ENCODE measurements at places on chromosomes 7 and 10. TPM values are rescaled to one million over a fixed set of nuclear protein-coding genes. Genes with fewer than 3 reads are reported as not detected.

DNA sequence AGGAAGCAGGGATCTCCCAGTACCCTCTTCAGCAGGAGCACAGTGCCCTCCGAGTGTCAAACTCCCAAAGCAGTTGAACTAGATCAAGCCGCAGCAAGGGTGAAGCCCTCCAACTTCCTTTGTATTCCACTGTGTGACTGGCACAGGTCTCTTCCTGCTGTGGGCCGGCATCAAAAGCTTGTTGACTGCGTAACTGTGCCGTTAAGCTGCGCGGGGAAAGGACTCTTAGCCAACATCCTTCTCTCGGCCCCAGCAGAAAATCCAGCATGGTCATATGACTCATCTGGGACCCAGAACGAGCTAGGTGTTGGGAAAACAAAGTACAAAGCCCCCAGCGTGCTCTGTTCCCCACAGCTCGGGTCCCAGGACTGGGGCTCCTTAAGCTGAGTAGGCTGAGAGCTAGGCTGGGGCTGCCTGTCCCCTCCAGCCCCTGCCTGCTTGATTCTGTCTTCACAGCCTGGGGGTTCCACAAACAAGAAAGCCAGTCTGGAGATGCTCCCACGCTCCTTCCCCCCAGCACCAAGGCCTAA lies 52.2 kb downstream of the COL17A1 start:
- no peak for DNase-seq

- DNase-seq: no peak
Measured at GRCh38 chr10:79049931-79050895, 18.6 kb upstream of the ZMIZ1 start.

DNA sequence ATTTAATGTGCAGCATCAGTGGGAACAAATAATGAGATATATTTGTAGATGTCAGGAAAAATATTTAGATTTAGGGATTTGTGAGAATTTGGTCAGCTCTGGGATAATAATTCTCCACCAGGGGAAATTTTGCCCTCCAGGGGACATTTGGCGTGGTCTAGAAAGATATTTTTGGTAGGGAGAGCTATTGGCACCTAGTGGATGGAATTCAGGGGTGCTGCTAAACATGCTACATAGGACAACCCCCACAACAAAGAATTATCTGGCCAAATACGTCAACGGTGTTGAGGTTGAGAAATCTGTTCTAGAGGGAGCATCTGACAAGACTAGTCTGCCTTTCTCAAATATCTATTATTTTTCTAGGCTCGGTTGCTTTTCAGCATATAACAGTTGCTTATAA lies 2.1 kb downstream of the ADK start:
- peak; percentile 44 for DNase-seq

SFTPD gene
- not detected for total RNA-seq

DNA sequence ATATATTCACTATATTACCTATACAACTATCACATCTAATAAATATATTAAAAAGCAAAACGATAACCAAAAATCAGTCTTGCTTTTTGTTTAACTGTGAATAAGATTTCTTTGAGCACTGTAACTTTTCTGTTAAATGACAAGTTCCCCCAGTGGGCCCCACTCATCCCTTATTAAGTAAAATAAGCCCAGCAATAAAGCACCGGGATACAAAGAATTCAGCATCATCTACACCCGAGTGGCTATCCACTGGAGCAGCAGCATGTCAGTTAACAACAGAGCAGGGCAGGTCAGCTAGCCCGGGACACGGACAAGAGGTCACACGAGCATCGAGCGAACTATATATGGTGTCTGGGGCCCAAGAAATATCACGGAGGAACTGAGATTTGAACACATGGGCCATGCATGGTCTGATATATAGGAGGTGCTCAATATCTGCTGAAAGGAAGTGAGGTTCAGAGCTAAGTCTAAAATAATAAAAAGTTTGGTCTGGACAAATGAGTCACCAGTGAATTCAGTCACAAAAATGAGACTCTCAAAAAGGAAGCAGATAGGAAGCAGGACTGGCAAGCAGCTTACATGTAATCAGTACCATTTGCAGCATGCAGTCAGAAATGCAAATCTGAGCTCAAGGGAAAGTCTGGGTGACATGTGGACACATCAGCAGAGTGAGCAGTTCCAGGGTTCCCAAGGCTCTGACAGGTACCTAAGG lies 4.1 kb downstream of the ERCC6 start:
- no peak for DNase-seq

BEND7 gene
- total RNA-seq: 3.2 TPM
